Epithelial cell of alveolus of lung (primary cell): ENCODE measurements at places on chromosomes 4 and X. TPM values are rescaled to one million over a fixed set of nuclear protein-coding genes. Genes with fewer than 3 reads are reported as not detected.

The RRH gene
- total RNA-seq, result 0.13 and 0.24 TPM in 2 replicates

The CT45A1 gene
- not detected in 2 replicates for total RNA-seq

The CFI gene
- total RNA-seq, result 12.2 and 18.3 TPM in 2 replicates

The TMEM35A gene
- total RNA-seq, result 14.9 and 22.0 TPM in 2 replicates
